ENCODE measurements at places on chromosomes 1 and 21.
A peak's percentile ranks its signal among the peaks of the same experiment; 100 is the strongest.

GRCh38 chr21:44379991-44380865 lies 26.8 kb downstream of the TRPM2 start:
- no peak for DNase-seq

DNA sequence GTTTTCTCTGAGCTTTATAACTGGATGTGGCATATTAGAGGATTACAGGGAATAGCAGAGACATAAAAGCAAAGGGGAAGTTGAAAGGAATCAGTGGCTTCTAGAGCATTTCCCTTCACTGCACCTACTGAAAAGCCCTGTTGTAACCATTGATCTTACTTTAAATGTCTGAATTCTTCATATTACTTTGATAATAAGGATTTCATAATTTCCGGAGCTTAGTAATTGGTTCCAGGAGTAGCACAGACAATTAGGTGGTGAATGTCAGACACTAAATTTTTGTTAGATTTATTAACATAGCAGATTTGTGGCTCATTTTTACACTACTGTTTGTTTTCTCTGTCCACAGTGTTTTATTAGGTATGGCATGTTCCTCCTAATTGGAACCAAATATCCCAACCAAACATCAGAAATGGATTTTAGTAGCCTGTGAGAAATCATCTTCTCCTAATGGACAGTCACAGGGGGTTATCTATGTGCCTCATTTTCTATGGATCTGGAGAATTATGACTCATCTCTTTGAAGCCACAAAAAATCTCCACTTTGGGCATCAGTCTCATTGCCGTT lies 100.5 kb downstream of the GIPC2 start:
- DNase-seq: no peak

GRCh38 chr1:175497501-175497900 lies 245.9 kb downstream of the TNR start:
- DNase-seq: no peak

GRCh38 chr21:25965951-25966707 lies 204.4 kb downstream of the APP start:
- no peak for DNase-seq

- DNase-seq: peak; percentile 81
Observed at GRCh38 chr1:8889925-8890785, 11.7 kb upstream of the ENO1 start.

- DNase-seq: no peak
Observed at GRCh38 chr1:90143591-90143990, 148.7 kb downstream of the ZNF326 start.

- DNase-seq: peak; percentile 32
Observed at GRCh38 chr21:36630485-36631206, 68.3 kb upstream of the SIM2 start.

GRCh38 chr1:53292690-53293089 lies 35.2 kb downstream of the LRP8 start:
- DNase-seq: no peak

GRCh38 chr1:151843398-151843797 lies 3.8 kb upstream of the C2CD4D start:
- DNase-seq: no peak

- DNase-seq: no peak
Observed at GRCh38 chr1:53557830-53558738, 98.9 kb downstream of the DMRTB1 start.

DNA sequence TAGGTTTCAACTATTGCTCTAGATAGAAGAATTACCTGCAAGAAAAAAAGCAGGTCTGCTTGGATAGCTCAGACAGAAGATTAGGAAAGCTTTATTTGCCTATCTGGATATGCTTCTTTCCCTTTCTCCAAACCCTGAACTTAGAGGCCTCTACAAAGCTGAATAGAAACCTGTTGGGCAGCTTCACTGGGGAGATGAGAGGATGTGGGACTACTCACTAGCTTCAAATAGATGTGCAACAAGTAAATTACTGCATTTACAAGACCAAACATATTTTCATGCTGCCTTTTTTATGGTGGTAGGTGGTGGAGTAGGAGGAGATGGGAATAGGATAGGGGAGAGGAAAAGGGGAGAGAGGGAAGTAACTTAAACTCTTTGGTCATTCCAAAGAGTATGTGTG lies 6.4 kb downstream of the CLCA2 start:
- no peak for DNase-seq

- DNase-seq: no peak
Observed at GRCh38 chr1:237712586-237713157, 178.1 kb downstream of the ZP4 start.

GRCh38 chr1:169115891-169116585 lies 9.5 kb downstream of the ATP1B1 start:
- no peak for DNase-seq

GRCh38 chr1:28280977-28281381 lies 21.7 kb downstream of the SESN2 start:
- DNase-seq: no peak

DNA sequence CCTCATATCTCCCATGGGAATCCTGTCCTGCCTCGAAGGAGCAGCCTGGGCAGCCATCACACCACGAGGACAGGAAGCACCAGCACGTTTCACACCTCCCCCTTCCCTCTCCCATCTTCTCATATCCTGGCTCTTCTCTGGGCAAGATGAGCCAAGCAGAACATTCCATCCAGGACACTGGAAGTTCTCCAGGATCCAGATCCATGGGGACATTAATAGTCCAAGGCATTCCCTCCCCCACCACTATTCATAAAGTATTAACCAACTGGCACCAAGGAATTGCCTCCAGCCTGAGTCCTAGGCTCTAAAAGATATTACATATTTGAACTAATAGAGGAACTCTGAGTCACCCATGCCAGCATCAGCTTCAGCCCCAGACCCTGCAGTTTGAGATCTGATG lies 8.7 kb downstream of the SLAMF8 start:
- DNase-seq: no peak

GRCh38 chr1:7536891-7537591 lies 234.1 kb upstream of the VAMP3 start:
- DNase-seq: no peak

- no peak for DNase-seq
Observed at GRCh38 chr1:61680500-61680899, 44.4 kb downstream of the TM2D1 start.

DNA sequence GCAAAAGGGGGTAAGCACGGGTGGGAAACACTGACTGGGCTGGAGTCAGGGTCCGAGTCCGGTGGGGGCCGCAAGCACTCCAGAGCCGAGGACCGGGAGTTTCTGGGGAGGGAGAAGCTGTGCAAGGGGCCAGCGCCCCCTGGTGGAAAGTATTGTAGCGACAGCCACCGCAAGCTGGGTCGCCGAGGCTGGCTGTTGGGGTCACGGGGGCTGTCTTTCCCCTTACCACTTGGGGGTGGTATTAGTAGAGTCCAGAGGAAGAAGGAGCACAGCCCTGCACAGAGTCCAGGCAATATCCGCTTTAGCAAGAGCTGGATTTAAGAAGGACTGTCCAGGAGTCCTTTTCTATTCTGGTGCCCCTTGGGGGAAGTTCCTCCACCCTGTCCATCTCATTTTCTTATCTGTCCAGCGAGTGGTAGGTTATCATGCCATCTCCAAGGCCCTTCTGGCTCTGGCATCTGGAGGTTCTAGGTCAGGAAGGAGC lies 17.9 kb upstream of the ETV3 start:
- DNase-seq: peak; percentile 48

- DNase-seq: no peak
Observed at GRCh38 chr1:42930178-42931107, 28.2 kb downstream of the SLC2A1 start.

DNA sequence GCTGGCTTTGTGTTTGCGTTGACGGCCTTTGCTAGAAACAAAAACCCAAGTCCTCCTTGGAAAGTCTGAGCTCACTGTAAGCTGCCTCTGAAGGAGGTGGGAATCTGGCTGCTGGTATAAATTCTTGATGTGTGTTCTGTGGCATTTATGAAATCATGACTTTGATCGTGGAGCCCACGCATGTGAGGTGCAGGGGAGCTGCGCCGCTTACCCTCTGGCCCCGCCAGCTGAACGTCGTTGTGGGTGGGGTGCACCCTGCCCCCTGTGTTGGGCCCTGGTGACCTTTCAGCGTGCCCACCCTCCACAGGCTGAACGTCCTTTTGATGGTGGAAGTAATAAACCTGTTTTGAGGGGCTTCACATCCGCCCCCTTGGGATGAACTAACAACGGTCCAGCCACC lies 21.2 kb upstream of the DIP2A start:
- no peak for DNase-seq

- DNase-seq: no peak
Observed at GRCh38 chr1:51600529-51600928, 16.4 kb upstream of the OSBPL9 start.

- no peak for DNase-seq
Observed at GRCh38 chr1:193176113-193176512, 10.3 kb downstream of the B3GALT2 start.

DNA sequence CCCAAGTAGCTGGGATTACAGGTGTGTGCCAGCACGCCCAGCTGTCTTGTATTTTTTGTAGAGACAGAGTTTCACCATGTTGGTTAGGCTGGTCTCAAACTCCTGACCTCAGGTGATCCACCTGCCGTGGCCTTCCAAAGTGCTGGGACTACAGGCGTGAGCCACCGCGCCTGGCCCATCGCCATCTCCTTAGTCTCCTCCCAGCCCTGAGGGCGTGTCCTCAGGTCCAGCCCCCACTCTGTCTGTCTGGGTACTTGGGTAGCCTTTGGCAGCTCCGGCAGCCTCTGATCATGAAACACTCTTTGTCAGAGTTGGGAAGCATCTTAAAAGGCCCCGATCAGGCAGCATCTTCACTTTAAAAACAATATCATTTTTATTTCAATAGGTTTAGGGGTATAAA lies 90.3 kb upstream of the DISP3 start:
- peak; percentile 13 for DNase-seq

DNA sequence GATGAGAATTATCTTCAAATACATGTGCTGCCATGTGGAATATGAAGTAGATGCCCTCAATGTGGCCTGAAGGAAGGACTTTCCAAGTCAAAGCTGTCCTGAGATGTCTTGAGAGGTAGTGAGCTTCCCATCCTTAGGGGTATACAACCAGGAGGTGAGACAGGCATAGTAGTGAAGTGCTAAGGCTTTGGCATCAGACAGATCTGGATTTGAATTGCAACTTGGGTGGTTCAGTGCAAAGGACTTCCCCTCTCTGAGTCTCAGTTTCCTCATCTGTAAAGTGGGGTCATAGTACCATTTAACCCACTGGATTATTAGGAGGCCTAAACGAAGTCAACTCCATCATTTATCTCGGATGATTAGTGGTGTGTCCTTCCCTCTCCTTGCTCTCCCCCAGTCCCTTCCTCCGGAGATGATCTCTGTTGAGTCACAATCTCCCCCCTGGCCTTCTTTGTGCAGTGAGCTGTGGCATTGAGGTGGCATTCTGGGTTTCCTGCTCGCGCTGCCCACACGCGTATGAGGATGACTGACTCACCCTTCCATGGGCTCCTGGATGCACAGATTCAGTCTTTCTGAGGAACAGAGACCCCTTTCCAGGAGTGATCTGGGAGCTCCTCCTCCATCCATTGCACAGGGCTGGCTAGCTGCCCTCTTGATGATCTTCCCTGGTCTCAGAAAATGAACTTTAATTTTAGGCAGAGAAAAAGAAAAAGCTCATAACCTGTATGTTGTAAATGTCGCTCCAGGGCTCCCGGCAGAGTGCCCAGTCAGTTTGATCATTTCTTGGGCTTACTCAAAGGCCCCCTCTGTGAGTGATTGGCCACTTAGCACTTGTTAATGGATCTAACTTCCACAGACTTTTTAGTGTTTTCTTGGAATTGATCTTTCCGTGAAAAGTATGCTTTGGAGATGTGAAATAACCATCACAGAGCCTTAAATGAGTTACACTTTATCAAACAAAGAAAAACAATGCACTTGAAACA lies 354.6 kb downstream of the PTPRU start:
- no peak for DNase-seq

DNA sequence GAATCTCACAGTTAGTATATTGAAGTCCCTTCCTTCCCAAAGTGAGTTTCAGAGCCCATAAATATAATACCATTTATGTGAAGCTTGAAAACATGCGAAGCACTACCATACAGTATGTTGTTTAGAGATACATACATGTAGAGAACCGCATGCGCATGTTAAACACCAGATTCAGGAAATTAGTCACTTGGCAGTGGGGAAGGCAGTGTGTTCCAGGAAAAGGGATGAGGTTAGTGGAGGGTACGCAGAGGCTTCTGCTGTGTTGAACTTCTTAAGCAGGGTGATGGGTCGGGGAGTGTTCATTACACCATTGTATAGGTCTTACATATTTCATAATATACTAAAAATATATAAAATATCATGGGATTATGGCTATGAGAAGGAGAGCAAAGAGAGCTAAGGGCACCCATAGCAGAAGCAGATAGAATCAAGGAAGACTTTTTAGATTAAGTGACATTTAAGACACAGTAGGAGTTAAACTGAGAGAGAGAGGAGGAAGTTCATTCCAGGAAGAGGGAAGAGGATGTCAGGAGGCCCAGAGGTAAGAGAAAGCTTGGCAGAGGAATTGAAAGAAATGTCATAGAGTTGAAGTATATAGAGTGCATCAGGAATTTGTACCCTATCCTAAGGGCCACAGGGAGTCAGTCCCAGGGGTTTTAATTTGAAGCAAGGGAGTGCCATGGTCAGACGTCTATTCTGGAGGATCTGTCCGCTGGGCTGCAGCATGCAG lies 43.5 kb upstream of the SARS1 start:
- DNase-seq: no peak

DNA sequence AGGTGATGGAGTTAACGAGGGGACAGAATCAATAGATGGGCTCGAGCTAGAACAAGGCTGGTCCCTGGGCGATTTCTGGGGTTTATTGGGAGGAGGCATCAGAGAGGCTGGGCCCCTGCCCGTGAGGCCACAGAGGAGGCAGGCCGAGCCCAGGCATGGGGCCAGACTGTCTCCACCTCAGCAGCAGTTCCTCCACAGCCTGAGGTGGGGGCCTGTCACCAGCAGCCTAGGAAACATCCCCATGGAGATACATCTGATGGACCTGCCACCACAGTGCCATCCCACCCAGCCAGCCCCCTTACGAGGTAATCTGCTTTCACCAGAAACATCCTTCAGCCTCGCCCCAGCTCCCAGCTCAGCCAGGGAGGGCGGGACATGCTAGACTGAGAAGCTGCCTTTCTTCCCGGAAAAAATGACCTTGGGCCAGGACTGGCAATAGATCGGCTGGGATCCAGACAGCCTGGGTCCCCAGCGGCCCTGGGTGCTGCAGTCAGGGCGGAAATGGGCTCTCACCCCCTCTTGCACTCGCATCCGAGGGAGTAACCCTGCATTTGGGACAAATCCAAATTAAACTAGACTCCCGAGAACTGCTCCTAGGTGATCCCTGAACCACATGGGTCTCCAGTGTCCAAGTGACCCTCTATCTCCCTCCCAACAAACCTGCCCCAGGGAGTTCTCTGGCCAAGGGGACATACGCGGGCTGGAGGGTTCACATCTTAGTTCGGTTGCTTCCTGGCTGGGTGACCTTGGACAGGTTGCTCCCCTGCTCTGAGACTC lies 10.0 kb upstream of the EPHA8 start:
- no peak for DNase-seq

All from HCT116 (cell line).